ENCODE measurements at places on chromosomes 1 and 21. TPM values are rescaled to one million over a fixed set of nuclear protein-coding genes. Genes with fewer than 3 reads are reported as not detected.
A peak's percentile ranks its signal among the peaks of the same experiment; 100 is the strongest.

The AGMAT gene
- 13.9 TPM for total RNA-seq

DNA sequence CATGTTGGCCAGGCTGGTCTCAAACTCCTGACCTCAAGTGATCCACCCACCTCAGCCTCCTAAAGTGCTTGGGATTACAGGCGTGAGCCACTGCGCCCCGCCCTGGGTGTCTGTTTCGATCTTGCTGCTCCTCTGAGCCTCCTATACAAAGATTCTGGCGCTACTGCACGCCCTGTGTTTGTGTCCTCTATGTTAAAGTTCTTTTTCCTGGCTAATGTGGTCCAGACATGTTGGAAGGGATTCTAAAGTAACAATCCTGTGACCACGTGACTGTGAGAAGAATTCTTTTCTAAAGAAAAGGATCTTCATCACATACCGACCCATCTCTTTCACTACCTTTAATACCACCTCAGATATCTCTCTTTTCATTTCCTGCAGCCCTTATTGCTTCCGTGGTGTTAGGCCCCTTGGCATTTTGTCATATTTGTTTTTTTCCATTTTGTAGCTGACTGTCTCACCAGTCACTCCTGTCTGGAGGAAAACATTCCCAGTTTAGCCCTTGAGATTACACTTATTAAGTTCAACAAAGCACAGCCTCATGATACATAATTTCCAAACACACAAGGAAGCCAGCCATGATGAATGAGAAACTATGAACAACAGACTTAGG is 27.2 kb upstream of the ENO1 start:
- DNase-seq = no peak

DNA sequence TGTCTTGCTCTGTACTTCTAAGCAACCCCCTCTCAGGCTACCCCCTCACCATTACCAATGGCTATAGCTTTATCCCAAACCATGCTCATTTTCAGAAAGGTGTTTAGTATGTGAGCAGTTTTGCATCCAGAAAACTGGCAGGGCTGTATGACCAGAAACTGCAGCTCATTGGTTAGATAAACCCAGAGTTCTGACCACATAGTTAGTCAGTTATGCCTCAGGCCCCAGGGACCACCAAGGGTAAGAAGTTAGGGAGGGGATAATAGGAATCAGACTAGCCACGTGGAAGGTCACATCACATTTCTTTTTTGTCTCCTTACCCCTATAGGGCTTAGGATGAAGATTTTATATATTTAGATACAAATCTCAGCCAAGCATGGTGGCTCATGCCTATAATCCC is 1.2 kb downstream of the ITGA10 start:
- no peak for DNase-seq

DNA sequence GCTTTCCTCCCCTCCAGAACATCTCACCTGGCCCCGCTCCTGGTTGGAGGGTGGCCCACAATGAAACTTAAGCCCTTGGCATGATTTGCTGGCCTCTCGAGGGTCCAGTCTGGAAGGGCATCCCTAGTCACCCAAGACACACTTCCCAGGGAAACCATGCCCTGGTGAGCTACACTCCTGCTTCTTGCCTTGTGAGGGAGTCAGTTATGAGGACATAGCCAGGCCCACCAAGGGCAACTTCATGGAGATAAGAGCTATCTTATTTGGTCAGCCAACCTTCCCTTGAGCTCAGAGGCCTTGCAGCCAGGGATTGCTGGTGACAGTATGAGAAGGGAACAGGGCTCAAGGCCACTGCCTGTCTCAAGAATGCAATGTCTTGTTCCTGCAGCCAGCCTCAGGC is 9.7 kb downstream of the TNR start:
- no peak for DNase-seq

DNA sequence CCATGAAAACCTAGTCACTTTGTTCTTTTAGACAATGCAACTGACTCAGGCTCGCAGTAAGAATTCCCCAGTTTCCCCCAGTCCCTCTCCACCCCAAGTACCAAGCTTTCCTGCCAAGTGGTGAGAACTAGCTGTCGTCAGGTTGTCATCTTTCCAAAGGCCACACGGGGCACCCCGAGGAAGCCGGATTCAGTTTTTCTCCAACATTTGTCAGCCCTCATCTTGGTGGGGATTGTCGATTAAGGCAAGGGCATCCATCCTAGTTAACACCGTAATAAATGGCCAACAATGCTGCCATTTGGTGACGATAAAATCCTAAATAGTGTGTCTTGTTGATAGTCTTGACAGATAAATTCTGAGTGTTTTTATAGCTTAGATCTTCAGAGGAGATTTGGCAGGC is 55.9 kb upstream of the PROX1 start:
- DNase-seq = no peak

DNA sequence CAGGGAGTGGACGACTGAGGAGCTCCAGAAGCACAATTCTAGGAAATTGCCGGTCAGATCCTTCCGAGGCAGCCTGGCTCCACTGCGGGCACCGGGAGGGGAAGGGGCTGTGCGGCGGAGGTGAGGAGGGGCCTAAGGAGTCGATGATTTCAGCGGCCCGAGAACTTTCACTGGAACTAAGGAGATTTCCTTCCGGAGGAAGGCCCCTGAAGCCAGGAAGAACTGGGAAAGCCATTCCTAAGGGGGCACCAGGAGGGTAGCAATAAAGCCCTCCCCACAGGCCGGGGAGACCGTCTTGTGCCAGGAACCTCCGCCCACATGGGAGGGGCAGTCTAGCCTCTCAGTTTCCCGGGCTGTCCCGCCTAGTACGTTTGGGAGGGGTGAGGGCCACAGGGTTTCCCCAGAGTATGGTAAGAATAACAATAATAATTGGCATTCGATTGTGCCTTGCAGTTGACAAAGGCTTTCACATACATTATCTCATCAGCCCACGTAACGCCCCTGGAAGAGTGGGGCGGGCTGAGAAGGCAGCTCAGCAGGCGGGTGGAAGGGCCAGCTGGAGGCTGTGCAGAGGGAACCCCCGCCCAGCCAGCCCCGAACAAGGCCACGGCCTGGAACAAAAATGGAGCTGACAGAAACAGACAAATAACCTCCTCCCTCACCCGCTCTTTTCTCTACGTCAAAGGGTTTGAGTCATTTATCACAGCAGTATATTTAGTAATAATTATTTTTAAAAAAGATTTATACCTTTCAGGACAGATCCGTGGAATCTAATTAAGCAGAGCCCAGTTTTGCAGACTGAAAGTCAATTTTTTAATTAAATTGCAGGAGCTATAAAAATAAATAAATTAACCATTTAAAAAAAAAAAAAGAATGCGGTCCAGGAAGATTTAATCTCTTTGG is 19.8 kb downstream of the NPR1 start:
- DNase-seq = no peak

- DNase-seq = no peak
Measured at GRCh38 chr1:56297904-56298303, 281.5 kb downstream of the PLPP3 start.

DNA sequence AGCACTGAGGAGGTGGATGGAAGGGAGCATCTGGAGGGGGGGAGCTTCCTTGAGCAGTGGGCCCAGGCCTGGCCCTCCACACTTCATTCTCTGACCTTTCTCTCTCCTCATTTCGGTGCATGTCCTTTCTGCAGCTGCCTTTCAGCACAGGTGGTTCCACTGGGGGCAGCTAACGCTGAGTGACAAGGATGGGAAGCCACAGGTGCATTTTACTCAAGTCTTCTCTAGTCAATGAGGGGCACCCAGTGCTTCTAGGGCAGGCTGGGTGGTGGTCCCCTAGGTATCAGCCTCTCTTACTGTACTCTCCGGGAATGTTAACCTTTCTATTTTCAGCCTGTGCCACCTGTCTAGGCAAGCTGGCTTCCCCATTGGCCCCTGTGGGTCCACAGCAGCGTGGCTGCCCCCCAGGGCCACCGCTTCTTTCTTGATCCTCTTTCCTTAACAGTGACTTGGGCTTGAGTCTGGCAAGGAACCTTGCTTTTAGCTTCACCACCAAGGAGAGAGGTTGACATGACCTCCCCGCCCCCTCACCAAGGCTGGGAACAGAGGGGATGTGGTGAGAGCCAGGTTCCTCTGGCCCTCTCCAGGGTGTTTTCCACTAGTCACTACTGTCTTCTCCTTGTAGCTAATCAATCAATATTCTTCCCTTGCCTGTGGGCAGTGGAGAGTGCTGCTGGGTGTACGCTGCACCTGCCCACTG is 43.2 kb downstream of the YARS1 start:
- DNase-seq = no peak

DNA sequence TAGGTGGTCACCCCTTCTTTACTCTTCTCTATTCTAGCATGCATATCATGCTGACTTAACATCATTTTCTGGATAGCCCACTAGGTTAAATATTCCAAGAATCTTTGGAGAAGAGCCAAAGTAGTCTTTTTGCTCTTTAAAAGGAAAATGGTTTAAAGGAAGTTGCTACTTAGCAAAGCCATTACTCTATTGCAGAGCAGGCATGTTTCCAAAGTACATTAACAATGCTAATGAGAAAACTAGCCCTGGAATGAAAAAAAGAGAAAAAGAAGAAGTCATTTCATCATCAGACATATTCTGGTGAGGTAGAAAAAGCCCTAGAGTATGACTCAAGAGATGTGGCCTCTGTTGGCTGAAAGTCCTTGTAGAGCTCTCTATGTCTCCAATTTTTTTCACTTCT is 74.0 kb downstream of the NUF2 start:
- DNase-seq = no peak

GRCh38 chr1:12380326-12381249 is 150.8 kb downstream of the VPS13D start:
- DNase-seq = no peak

DNA sequence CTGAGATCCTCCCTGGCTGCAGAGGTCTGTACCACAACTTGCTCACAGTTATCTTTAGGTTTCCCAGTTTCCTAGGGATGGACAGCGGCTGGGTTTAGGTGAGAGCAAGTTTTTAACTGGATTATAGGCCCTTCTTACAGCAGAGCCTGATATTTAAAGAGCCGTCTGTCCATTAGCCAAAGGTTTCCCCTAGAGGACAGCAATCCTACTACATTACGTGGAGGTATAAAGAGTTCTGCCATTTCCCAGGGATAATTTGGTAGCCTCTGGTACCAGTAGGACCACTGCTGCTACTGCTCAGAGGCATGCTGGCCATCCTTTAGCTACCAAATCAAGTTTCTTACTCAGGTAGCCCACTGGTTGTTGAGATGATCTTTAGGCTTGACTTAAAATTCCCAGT is 21.9 kb upstream of the FCGR2A start:
- DNase-seq = no peak

- peak; percentile 91 for DNase-seq
Measured at GRCh38 chr1:206583707-206584648, 28.3 kb downstream of the EIF2D start.

The FCGR2B gene
- total RNA-seq = not detected

The EPHA2 gene
- 0.33 TPM for total RNA-seq

The OLFML2B gene
- not detected for total RNA-seq

DNA sequence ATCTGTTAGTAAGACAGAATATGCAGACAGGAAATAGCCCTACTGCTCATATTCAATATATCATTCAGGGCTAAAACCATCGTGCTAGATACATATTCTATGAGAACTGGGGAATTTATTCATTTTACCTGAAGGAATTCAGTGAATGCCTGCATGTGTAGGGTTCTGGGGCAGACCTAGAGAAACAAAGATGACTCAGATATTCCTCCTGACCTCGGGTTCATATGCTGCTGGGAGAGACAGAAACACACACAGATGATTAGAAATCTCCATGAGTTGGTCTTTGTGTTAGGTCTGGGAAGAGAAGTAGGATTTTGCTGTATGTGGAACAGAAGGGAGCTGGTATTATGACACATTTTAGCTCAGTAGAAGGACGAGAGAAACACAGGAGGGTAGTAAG is 176.5 kb upstream of the ST6GALNAC5 start:
- DNase-seq = no peak

The WDR64 gene
- total RNA-seq = not detected

The CNTN2 gene
- not detected for total RNA-seq

The IQGAP3 gene
- 16.9 TPM for total RNA-seq

The ANKRD35 gene
- 0.36 TPM for total RNA-seq

The HPDL gene
- total RNA-seq = 14.3 TPM

DNA sequence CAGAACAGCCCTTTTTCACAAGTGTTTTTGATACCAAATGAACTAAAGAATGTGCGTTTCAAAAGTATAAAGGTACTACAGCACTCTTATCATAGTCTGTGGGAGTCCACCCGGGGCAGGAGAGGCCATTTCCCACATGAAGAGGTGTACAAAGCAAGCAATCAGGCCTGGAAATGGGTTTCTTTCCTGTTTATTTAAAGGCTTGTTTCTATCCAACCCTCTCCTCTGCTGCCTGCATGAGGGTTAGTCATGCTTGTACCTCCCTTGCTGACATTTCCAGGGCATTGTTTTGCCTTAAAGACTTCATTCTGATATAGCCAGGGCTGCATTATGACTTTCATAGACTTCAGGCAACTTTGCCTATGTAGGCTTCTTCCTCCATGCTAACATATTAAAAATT is 11.6 kb downstream of the SELP start:
- no peak for DNase-seq

GRCh38 chr1:244273262-244273844 is 178.4 kb downstream of the ADSS2 start:
- no peak for DNase-seq

The SAMSN1 gene
- total RNA-seq = 48.4 TPM

DNA sequence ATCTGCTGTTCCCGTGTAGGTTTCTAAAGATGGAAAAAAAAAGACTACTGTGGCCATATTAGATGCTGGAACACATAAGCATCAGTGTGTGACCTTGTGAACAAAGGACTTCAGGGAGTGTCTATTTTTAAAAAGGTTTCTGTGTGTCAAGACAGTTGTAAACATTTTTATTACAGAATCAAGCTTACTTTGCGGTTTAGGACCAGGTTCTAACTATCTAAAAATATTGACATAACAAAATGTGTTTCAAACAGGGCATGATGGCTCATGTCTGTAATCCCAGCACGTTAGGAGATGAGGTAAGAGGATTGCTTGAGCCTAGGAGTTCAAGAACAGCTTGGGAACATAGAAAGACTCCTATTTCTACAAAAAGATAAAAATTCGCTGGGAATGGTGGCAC is 7.1 kb upstream of the DDI2 start:
- DNase-seq = no peak

The SYTL1 gene
- total RNA-seq = 27.3 TPM
